Left hindlimb (tissue), 1 donor: ENCODE measurements at places on chromosomes 6 and 20.

DNA sequence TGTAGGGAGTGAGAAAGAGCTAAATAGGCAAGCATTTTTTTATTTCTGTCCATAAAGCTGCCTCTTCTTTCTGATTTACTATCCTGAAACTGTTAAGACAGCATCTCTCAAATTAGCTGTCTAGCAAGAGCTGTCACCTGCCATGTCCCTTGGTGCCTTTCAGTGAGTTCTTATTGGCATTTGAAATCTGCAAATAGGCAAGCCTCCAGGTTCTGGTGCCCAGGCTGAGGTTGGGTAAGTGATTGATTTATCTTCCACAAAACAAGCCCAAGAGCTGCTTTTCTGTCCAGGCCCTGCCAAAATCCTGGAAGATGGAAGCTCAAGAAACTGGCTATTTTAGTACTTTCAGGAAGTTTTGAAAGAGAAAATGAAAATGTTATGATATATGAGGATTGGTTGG, 22.4 kb downstream of the MANEA start:
- peak; percentile 41 for DNase-seq

- DNase-seq: no peak
Measured at GRCh38 chr20:63734111-63734945, 2.1 kb upstream of the LIME1 start.

- no peak for DNase-seq
Measured at GRCh38 chr6:2147261-2147660, 98.1 kb downstream of the GMDS start.

DNA sequence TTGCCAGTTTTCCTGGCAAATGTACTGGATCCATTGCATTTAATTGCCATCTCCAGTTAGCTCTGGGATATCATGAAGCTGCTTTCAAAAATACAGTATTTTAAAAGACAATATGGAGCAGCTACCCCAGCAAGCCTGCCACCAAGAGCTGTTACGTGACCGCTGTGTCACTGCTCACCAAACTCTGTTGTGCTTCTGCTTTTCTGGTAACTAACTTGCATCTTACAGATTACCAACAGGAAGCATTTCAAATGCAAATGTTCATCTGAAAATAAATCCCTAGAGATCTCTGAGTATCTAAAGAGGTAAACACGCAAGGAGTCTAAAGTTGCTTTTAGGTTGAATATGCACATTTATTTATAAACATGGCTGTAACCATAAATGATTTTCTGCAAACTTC, 1008.3 kb downstream of the KIF16B start:
- DNase-seq: no peak

GRCh38 chr20:23564927-23565326, 3.4 kb downstream of the CST9L start:
- DNase-seq: no peak

DNA sequence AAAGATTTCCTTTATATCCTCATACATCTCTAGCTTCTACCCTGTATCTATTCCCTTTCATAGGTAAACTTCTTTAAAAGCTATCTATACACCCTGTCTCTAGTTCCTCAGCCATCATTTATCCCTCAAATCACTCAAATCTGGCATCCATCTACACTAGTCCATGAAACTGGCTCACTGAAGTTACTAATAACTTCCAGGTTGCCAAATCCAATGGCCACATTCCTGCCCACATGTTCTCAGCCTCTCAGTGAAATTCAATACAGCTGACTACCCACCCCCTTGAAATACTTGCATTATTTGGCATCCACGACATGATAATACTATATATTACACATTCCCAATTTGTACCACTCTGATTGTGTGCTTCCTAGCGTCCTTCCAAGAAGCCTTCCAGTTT, 8.7 kb downstream of the REPS1 start:
- DNase-seq: no peak

- no peak for DNase-seq
Measured at GRCh38 chr20:63457737-63458136, 14.7 kb downstream of the KCNQ2 start.

GRCh38 chr20:38973107-38973506, 11.0 kb downstream of the DHX35 start:
- DNase-seq: no peak

DNA sequence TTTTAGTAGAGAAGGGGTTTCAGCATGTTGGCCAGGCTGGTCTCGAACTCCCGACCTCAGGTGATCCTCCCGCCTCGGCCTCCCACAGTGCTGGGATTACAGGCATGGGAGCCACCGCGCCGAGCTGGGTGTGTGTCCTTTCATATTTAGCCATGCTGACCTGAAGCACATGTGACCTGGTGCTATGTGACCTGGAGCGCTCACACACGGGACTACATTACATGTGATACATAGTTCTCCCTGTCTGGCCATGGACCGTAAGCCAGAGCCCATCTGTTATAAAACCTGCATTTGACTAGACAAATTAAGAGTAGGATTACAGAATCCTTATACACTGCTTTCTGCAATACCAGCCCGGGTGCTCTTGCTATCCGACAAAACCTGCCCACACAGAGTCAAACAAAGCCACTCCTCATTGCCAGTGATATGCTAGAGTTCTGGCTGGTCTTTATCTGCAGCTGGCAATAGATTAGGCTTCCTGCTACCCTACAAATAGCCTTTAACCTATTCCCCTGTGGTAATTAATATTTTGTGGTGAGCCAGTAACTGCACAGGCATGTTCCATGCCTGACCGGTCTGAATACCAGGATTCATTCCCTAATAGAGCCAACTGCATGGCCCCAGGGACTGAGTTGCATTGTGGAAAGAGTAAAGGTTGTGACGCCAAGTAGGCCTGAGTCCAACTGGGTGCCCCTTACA, 26.3 kb upstream of the FAM50B start:
- no peak for DNase-seq

- DNase-seq: no peak
Measured at GRCh38 chr6:166658115-166658791, 31.2 kb upstream of the RPS6KA2 start.

DNA sequence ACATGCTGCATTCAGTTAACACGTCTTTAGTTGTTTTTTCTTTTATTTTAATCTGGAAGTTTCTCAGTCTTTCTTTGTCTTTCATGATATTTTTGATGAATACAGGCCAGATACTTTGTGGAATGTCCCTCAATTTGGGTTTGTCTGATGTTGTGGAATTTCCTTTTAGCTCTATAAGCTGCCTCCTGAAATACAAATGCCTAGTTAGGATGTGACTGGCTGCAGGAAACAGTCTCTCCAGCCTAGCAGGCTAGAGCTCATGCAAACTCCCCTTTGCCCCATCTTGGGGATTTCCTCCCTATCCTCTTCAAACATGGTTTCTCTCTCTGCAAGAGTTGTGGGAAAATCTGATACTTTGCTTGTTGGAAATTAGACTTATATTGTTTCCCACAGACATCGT, 89.3 kb upstream of the JAG1 start:
- no peak for DNase-seq

DNA sequence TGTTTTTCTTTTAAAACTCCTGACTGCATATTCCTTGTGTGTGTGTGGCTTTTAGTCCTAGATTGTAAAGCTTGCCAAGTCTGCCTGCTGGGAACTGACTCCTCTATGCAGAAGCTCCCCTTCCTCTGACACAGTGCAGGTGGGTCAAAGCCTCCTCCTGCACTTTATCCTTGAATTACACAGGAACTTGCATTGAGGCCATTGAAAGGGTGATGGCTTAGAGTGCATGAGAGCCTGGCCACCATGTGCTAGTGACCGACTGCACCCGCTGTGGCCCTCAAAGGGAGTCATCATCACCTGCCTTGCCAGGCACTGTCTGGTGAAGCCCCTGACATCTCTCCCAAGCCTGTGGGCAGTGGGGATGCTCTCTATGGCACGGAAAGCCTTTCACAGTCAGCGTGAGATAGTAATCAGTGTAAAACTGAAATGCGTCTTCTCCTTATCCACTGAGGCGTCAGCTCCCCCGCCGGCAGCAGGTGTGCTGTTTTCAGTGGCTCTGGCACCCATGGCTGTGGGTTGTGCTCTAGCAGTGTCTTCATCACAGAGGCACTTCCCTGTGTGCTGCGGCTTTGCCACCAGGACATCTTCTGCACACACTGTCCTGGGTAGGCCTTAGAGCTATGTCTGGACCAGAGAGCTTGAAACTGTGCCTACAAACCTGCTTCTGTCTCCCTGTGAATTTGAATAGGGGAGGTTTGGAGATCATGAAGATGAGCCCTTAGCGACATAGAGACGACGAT, 87.9 kb downstream of the THBS2 start:
- DNase-seq: no peak

DNA sequence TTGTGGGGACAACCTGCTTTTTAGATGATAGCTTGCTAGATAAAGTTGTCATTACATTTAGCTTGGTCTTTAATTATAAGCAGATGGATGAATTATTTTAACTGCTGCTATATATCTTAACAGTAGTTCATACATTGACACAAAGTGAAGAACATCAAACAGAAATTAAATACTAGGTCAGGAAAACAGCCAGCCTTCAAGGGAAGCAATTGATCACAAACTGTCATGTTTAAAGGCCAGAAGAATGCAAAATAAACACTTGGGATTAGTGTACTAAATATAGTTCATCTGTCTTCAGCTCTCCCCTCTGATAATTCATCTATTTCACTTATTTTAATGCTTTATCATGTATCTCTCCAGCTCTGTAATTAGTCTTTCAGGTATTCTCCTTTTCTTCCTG, 225.1 kb upstream of the FERMT1 start:
- DNase-seq: no peak

- no peak for DNase-seq
Measured at GRCh38 chr6:55919716-55920308, 44.4 kb upstream of the BMP5 start.

DNA sequence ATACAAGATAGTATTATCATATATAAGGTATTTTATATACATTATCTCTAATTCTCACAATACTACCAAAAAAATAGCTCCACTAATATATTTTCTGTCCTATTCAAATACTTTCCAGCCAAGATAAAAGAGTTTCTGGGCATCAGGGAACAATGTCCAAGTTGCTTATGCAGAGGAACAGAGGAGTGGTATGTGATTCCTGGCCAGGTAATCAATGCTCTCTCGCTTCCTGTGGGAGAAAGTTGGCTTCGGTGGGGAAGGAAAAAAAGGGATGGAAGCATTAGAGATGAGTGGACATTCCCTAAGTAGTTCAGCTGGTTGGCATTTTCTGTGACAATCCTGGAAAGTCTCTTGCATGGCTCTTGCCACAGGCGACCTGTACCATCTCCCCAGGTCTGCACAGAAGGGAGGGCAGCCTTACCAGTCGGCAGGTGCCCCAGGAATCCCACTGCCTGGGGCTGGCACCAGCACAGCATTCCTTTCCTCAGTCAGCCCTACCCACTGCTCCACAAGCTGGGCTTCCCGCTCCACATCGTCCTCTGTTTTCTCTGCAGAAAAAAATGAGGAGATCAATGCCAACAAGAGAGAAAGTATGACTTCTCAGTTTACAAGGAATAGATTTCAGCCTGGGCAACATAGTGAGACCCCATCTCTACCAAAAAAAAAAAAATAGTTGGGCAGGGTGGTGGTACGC, 78.5 kb upstream of the NUP153 start:
- no peak for DNase-seq

DNA sequence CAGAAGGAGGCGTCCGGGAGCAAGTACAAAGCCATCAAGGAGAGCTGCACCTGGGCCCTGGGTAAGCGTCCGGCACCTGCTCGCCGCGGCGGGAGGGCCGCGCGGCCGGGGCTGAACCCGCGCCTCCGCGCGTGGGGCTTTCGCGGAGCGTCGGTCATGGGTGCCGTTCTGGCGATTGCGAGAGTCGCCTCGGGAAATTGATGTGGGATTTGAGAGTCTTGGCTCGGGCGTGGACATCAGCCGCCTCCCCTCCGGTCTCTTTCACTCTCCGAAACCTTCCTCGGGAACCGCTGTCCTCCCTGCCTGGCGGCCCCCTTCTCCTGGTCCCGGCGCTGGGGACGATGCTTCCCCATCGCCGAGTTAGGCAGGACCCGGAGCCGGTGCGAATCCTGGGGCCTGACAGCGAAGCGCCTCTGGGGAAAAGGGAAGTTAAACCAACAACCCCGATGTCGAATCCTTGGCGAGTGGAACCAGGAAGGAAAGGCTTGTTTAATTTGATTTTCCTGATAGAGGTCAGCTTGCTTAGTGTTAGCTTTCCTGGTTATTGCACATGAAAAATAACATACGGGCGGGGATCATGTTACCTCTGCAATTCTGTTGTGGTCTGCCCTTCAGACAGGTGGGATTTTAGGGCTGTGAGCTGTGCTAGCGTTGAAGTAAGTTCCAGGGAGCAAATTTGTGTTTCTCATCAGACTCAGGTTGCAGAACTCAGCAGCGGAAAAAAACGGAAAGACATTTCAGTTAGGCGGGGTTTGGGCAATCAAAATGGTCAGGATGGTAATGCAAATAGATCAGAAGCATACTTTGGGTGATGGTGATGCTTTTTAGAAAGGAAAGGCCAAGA, 594 bp downstream of the ARFGEF3 start:
- DNase-seq: no peak

DNA sequence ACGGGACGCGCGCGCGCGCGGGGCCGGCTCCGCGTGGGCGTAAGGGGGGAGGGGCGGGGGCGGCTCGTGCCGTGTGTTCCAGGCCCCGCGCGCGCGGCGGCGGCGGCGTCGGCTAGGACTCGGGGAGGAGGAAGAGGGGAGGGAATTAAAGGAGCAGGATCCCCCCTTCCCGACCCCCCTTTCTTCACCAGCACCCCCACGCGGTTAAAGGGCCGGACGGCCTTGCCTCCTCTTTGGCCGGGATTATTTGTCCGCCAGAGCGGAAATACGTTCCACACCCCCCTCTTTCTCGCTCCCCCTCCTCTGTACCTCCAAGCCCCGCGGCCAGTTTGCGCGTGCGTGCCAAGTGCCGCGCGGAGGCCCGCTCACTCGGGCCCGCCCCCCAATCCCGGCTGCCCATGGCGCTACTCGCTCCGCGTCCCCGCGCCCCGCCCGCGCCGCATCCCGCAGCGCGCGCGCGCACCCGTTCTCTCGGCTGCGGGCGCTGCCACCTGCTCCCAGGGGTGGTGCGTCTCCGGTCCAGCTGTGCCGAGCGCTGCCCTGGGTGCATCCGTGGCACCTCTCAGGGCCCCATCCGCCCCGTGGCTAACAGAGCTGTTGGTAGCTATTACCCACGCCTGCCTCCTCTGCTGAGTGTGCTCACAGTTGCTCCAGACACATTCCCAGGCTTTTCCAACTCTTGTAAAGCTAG, at the start of gene ZBTB12:
Gene ZBTB12, minus strand, starts transcription at position 134 of the 691 bp plus-strand sequence. CDS start 781 bp downstream, outside the sequence.
- peak; percentile 98 for DNase-seq

DNA sequence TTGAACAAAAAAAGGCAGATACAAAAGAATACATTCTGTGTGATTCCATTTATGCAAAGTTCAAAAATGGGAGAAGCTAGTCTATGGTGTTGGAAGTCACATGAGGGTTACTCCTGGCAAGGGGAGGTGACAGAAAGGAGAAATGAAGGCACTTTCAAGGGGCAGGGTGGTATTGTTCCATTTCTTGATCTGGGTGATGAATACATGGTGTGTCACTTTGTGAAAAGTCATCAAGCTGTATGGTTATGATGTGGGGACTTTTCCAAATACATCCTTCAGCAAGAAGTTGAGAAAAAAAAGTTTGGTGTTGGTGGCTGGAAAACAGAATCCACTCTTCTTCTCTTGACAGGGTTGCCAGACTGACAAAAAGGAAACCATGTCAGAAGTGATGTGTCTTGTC, 60.6 kb upstream of the MDGA1 start:
- DNase-seq: no peak

DNA sequence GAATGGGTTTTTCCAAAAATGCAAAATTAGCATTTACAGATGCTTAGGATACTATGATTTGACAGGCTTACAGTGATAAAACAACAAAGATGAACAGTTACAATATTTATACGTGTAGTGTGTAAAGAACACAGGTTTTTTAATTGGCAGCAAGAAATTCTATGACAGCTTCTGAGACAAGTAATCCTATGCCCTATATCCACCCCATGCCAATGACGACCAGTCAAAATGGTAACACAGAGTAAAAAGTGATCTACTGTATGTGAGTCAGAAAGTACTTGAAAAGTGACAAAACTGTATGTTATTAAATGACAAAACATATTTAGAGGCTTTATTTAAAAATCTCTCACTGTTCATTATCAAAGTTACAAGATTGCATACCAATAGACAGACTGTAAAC, 99.5 kb downstream of the PRDM1 start:
- no peak for DNase-seq
